ENCODE measurements at places on chromosomes 4 and X. TPM values are rescaled to one million over a fixed set of nuclear protein-coding genes. Genes with fewer than 3 reads are reported as not detected.

- no peak for DNase-seq
Observed at GRCh38 chr4:152605641-152606335, 69.9 kb upstream of the FBXW7 start.

CDKL2 gene
- total RNA-seq = 0.71 TPM

ERVMER34-1 gene
- total RNA-seq = 0.14 TPM

DNA sequence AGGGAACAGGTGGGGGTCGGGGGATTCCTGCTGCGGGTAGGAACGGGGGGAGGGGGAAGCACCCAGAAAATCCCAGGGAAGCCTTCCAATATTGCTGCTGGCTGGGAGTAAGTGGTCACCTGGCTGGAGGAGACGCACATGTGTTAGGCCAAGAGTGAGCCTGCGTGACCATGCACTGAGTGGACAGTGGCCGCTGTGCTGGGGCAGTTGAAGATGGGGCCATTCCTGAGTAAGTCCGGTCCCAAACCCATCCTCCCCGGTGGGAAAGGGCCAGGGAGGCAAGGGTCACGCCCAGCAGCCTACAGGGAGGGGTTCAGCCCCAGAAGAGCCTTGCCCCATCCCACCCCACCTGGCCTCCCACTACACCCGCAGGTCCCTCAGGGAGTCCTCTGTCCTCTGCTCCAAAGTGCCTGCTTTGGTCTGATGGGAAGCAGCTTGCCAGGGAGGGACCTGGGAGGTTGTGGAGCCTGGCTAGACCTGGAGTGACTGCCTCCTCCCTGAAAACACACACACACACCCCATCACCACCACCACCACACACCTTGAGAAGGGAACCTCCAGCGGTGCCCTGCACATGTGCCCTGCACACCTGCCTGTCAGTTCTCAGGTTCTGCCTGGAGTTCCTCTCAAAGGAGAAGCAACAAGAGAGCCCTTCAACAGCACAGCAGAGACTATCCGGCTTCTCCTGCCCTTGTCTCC lies 6.1 kb downstream of the L1CAM start:
- no peak for DNase-seq

PASD1 gene
- total RNA-seq = not detected

Measured in posterior vena cava (tissue), 2 donors.